ENCODE measurements at places on chromosomes 11 and 22.
A peak's percentile ranks its signal among the peaks of the same experiment; 100 is the strongest.

DNA sequence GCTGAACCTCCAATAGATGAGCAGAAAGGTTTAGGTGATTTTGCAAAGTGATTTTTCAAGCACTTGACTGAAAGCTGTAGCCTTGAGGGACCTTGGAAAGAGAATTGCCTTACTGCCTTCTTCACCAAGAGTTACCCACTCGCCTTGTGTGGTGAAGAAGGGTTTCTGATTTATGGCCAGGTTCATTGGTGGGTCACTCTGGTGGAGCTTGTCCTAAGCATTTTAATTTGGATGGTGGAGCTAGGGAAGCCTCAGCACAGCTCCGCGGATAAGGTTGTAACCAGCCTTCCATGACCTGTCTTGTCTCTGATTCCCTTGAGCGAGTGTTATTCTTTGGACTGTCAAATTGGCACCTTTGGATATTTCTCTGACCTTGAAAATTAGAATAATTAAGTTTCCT, 226.4 kb downstream of the FAT3 start:
- H3K4me3 ChIP-seq, result no peak overlapping the region
- H3K27ac ChIP-seq, result no peak overlapping the region
- DNase-seq, result no peak
- H3K36me3 ChIP-seq, result no peaks in the 10 kb centered on the region
- H3K4me1 ChIP-seq, result no peaks in the 10 kb centered on the region

- H3K27me3 ChIP-seq, result no peaks in the 10 kb centered on the region
- H3K4me1 ChIP-seq, result no peaks in the 10 kb centered on the region
- no peaks in the 10 kb centered on the region for H3K36me3 ChIP-seq
- peak overlapping the region; percentile 82 for H3K27ac ChIP-seq
- no peak for DNase-seq
- H3K4me3 ChIP-seq, result peak overlapping the region; percentile 76
These were observed 535 bp downstream of the AQP11 start for GRCh38 chr11:77590194-77590782.

- H3K36me3 ChIP-seq, result no peaks in the 10 kb centered on the region
- H3K4me3 ChIP-seq, result no peak overlapping the region
- H3K27ac ChIP-seq, result no peak overlapping the region
- DNase-seq, result no peak
These were observed 378.6 kb upstream of the FAT3 start for GRCh38 chr11:91846002-91846401.

GRCh38 chr11:76987203-76987602, 47.0 kb upstream of the B3GNT6 start:
- DNase-seq, result no peak
- no peaks in the 10 kb centered on the region for H3K4me1 ChIP-seq
- no peaks in the 10 kb centered on the region for H3K27me3 ChIP-seq

DNA sequence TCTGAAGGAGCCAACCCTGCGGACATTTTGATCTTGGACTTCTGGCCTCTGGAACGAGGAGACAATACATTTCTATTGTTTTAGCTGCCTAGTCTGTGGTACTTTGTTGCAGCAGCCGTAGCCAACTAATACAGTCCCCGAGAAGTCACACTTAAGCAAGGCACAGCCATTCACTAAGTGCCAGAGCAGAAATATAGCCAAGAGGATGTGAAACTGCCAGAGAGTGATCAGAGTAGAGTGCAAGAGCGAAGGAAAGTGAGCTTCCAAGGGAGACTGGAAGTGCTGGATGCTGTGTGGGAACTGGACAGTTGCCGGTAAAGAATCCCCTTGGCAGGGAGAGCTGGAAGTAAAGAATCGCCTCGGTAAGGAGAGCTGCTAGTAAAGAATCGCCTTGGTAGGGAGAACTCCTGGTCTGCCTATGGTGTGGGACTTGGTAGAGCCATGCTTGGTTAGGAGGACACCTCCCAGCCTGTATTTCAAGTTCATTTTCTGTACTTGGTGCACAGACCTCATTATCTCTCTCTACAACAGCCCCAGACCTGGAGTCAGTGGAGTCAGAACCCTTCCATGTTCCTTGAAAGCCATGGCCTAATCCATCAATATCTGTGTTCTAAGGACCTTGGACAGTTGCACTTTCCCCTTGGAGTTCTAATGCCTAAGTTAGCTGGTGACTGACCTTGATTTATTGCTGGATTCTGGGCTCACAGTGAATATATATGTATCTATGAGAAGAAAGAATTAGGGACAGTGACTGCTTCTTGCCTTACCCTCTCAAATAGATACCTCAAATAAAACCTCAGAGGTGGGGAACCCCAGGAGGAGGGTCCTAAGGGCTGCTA, 162.1 kb downstream of the LDLRAD3 start:
- no peaks in the 10 kb centered on the region for H3K4me1 ChIP-seq
- no peak overlapping the region for H3K4me3 ChIP-seq
- no peak for DNase-seq
- no peaks in the 10 kb centered on the region for H3K27me3 ChIP-seq
- H3K36me3 ChIP-seq, result no peaks in the 10 kb centered on the region

DNA sequence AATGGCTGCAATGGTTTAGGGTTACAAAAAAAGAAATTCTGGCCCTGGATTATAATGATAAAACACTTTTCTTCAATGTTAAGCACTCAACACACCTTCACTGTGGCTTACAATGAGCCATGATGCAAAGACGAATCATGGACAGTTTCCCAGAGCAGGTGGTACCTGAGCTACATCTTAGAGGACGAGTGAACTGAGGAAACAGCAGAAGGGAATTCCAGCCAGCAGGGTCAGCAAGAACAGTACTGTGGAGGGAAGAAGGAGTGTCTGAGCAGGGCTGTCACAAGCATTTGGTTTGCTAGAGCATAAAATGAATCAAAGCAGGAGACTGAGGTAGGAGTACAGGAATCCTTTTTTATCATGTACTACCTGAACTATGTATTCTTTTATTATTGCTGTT, 332.8 kb upstream of the C11orf87 start:
- DNase-seq, result no peak
- no peak overlapping the region for H3K4me3 ChIP-seq
- H3K36me3 ChIP-seq, result no peaks in the 10 kb centered on the region

DNA sequence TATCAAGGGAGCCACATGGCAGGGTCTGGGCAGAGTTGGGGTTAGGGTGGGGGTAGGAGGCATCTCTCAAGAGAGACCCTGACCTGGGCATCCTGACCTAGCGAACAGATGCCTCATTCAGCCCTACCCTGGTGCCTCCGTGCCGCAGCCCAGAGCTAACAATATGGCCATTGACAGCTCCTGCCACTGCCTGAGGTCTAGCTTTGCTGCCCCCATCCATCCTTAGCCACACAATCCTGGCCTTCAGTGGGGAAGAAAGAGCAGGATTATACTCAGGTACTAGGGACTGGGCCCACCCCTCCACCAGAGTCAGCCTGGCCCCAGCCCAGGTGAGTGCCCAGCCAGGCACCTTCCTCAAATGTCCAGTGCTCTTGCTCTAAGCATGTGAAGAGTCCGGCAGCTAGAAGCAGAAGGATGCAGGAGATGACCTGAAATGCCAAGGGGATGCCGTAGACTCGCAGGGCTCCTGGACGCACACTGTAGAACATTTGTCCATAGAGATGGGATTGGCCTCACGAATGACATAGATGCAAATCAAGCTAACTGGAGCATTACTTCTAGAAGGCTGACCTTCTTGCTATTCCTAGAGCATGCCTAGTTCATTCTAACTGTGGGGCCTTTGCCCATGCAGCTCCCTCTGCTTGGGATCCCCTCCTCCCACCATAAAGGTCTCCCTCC, 13.3 kb upstream of the SERPINH1 start:
- no peaks in the 10 kb centered on the region for H3K36me3 ChIP-seq
- H3K4me1 ChIP-seq, result peaks cover 3% of the 10 kb centered on the region
- no peak for DNase-seq
- H3K4me3 ChIP-seq, result no peak overlapping the region

DNA sequence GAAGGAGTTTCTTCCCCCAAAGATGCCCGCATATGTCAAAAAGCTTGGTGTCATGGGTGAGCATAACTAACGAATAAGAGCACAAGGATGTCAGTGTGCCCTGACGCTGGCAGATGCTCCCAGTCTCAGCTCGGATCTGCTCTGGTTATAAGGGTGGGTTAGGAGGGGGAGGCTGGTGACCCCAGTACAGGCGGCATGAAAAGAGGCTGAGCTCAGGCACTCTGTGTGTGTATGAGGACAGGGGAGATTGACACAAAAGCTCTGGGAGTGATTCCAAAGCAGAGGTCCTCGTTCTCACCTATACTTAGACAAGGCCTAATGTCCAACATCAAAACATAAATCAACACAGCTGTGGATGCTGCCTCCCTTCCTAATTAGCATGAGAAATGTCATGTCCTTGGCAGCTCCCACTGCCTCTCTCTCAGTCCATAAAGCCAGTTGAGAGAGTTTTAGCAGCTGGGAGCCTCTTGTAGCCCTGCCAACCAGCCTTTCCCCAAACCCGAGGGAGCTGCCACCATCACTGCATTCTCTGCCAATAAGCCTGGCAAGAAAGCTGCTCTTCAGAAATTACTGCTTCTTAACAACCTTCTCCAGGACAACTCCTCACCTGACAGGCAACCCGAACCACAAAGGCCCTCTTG, 59.8 kb downstream of the SC5D start:
- H3K27ac ChIP-seq, result no peak overlapping the region
- H3K4me1 ChIP-seq, result peaks cover 11% of the 10 kb centered on the region
- no peak for DNase-seq
- H3K27me3 ChIP-seq, result no peaks in the 10 kb centered on the region
- H3K36me3 ChIP-seq, result no peaks in the 10 kb centered on the region

GRCh38 chr11:113932788-113933187, 28.2 kb downstream of the HTR3B start:
- H3K36me3 ChIP-seq, result no peaks in the 10 kb centered on the region
- DNase-seq, result no peak
- H3K4me1 ChIP-seq, result no peaks in the 10 kb centered on the region
- H3K27me3 ChIP-seq, result no peaks in the 10 kb centered on the region
- no peak overlapping the region for H3K27ac ChIP-seq

GRCh38 chr11:92540096-92540495, 315.5 kb downstream of the FAT3 start:
- no peak for DNase-seq
- H3K27ac ChIP-seq, result no peak overlapping the region
- H3K27me3 ChIP-seq, result no peaks in the 10 kb centered on the region
- no peak overlapping the region for H3K4me3 ChIP-seq

DNA sequence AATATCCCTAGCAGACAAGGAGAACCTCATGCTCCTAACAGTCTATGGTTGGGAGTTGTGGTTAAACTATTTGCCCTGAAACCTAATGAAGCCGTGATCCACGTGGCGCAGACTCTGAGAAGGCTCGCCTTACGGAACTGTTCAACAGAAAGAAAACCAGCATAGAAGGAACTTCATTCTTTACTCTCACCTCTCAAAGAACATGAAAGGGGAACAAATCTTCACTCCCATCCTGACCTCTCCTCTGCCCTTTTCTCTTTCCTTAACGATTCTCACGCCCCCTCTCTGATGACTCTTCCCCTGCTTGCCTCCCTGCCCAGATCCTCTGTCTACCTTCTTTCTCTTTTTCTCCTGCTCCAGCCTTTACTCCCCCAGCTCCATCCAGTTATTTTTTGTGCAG, 54.2 kb downstream of the IRAG1 start:
- no peak overlapping the region for H3K4me3 ChIP-seq
- no peaks in the 10 kb centered on the region for H3K36me3 ChIP-seq
- peak overlapping the region; percentile 70 for H3K27ac ChIP-seq
- H3K27me3 ChIP-seq, result no peaks in the 10 kb centered on the region
- DNase-seq, result no peak
- peaks cover 32% of the 10 kb centered on the region for H3K4me1 ChIP-seq

- H3K4me3 ChIP-seq, result no peak overlapping the region
- DNase-seq, result no peak
- no peaks in the 10 kb centered on the region for H3K27me3 ChIP-seq
- H3K27ac ChIP-seq, result no peak overlapping the region
These were observed 45.5 kb downstream of the KCNJ1 start for GRCh38 chr11:128821556-128821955.

- H3K27me3 ChIP-seq, result no peaks in the 10 kb centered on the region
- peak; percentile 58 for DNase-seq
- no peak overlapping the region for H3K4me3 ChIP-seq
- H3K36me3 ChIP-seq, result no peaks in the 10 kb centered on the region
These were observed 25.8 kb downstream of the TSKU start for GRCh38 chr11:76808996-76809395.

- no peak overlapping the region for H3K4me3 ChIP-seq
- H3K27ac ChIP-seq, result no peak overlapping the region
- H3K27me3 ChIP-seq, result no peaks in the 10 kb centered on the region
- peak; percentile 54 for DNase-seq
- no peaks in the 10 kb centered on the region for H3K36me3 ChIP-seq
These were observed 83.2 kb downstream of the TRIM29 start for GRCh38 chr11:120054753-120055045.

DNA sequence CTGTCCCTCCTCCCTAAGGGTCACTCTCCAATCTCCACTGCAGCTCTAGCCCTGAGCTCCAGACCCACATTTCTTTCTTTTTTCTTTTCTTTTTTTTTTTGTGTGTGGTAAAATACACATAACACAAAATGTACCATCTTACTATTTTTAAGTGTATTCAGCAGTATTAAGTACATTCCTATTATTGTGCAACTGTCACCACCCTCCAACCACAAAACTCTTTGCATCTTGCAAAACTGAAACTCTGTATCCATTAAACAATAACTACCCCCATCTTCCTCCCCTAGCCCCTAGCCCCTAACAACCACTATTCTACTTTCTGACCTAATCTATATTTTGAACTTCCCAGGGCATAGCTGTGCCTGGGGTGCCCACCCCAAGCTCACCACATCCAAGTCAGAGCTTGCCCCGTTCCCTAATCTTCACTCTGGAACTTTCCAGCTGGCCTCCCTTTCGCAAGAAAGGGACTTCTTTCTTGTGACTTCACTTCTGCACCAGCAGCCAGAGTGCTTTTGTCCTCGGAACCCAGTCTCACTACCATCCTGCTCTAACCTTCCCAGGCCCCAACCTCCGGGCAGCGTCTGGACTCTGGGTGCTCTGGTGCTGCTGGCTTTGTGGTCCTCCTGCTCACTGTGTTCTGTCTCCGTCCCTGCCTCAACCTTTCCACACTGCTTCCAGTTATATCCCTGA, 30.7 kb downstream of the PARVG start:
- H3K36me3 ChIP-seq, result no peaks in the 10 kb centered on the region
- no peak overlapping the region for H3K4me3 ChIP-seq
- no peak for DNase-seq
